A549 treated with AZD2906 at 1 μM for 4 hours (cell line): ENCODE measurements at places on chromosomes 2 and 18. TPM values are rescaled to one million over a fixed set of nuclear protein-coding genes. Genes with fewer than 3 reads are reported as not detected.

PROM2 gene
- 0.02 to 0.34 TPM (median 0.08 TPM) in 3 of 5 replicates, not detected in the others for total RNA-seq

ZAP70 gene
- 0.02 to 0.18 TPM (median 0.04 TPM) in 4 of 5 replicates, not detected in the other for total RNA-seq

PER2 gene
- 5.3 to 7.9 TPM (median 6.5 TPM) in 5 replicates for total RNA-seq

PECR gene
- 13.6 to 17.1 TPM (median 15.2 TPM) in 5 replicates for total RNA-seq

CRYGC gene
- not detected in 5 replicates for total RNA-seq

FAM237A gene
- total RNA-seq = not detected in 5 replicates

NGEF gene
- total RNA-seq = 13.0 to 16.8 TPM (median 15.5 TPM) in 5 replicates

TFPI gene
- total RNA-seq = 35.2 to 53.4 TPM (median 47.5 TPM) in 5 replicates

ZBTB7C gene
- total RNA-seq = 0.14 to 0.29 TPM (median 0.19 TPM) in 5 replicates

EML6 gene
- 1.3 to 1.5 TPM (median 1.4 TPM) in 5 replicates for total RNA-seq

SERPINB8 gene
- total RNA-seq = 8.2 to 11.4 TPM (median 9.6 TPM) in 5 replicates

UGT1A3 gene
- total RNA-seq = 0.05 to 0.09 TPM (median 0.07 TPM) in 4 of 5 replicates, not detected in the other

MBP gene
- 14.1 to 16.2 TPM (median 15.9 TPM) in 5 replicates for total RNA-seq
